ENCODE measurements at places on chromosomes 4 and X.

DNA sequence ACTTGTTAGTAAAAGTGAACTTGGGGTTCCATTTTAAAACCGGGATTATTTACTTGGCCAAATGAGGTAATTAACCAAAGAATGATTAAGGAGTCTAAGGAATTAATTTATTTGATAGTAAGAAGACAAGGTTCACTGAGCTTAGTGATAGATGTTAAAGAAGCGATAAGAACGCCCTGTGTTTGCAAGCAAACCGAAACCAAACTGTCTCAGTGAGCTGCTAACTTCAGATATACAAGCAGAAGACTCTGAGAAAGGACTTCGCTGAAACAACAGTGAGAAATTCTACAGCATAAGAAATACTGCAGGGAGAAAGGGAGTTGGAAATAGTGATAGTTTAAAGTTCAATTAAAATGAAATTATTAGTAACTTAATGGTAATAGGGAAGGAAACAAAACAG lies 37.6 kb upstream of the SHISA3 start:
- no peak overlapping the region for H3K27ac ChIP-seq
- peaks cover 3% of the 10 kb centered on the region for H3K4me1 ChIP-seq
- no peaks in the 10 kb centered on the region for H3K27me3 ChIP-seq
- H3K36me3 ChIP-seq: peaks cover 6% of the 10 kb centered on the region

DNA sequence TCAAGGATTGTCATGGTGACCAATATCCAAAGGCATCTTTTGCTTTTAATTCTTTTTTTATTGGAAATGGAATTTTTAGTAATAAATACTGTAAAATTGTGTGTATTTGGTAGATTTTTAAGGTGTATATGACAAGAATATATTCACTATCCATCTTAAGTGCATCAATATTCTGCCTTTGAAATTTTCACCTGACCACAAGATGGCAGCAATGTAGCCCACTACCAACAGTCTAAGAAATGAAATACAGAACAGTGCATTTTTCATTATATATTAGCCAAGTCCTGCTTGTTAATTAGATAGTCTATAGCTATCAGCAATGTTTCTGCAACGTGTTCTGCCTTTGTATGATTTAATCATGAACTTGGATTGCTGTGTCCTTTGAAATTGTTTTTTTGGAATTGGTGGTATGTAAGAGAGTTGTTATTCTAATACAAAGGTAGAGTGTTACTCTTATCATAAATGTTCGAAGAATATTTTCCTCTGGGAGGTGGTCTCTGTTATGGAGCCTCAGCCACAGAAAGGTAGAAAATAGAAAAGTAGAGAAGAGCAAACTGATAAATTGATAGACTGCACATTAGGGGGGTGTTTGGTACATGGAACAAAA lies 38.2 kb downstream of the HPGDS start:
- no peaks in the 10 kb centered on the region for H3K36me3 ChIP-seq
- H3K27ac ChIP-seq: no peak overlapping the region
- H3K4me1 ChIP-seq: no peaks in the 10 kb centered on the region
- DNase-seq: no peak

- peaks cover 3% of the 10 kb centered on the region for H3K4me1 ChIP-seq
- H3K27ac ChIP-seq: no peak overlapping the region
- H3K36me3 ChIP-seq: no peaks in the 10 kb centered on the region
- H3K27me3 ChIP-seq: no peaks in the 10 kb centered on the region
Observed at GRCh38 chr4:103307453-103308247, 109.5 kb upstream of the CENPE start.

DNA sequence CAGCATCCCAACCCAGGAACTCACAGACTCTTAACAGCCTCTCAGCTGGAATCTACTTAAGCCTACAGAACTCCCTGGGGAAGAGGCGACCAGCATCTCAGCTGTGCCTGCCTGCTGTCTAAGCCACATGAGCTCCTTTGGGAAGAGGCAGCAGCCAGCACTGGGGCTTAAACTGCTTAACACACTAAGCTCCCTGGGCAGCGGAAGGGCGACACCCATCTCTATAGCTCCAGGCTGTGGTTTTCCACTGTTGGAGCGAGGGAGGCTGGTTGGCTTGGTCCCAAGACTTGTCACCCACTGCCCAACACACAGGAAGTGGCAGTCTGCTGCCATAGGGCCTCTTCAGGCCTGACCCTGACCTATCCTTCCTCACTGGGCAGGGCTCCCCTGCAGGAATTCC lies 1544.1 kb upstream of the ADGRL3 start:
- H3K27me3 ChIP-seq: no peaks in the 10 kb centered on the region
- H3K36me3 ChIP-seq: peaks cover 1% of the 10 kb centered on the region
- no peak overlapping the region for H3K4me3 ChIP-seq
- DNase-seq: peak; percentile 29

DNA sequence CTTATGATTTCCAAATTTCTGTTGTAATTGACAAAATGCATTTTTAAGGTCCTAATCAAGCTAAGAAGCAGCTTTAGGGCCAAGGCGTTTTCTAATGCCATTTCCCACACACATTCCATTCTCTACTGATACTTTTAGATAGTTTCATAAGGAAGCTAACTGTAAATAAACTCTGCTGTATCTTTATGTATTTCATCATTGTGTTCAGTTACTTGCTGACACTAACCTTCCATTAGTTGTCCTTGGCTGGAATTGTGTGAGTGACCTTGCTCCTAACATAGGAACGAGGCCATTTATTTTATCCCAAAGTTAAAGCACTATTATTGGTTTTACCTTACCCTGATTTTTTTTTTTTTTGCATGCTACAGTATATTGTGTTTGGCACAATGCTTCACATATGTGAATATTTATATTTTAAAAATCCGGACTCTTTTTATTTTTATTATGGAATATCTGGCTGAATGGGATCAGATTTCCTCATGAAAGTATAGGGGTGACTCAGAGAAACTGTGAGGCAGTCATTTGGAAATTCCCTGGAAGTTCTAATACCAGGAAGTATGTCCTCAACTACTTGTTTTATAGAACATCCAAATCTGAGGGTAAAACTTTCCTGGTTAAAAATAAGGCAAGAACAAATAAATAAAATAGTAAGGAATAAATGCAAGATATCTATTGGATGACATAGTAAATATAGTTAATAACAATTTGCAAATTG lies 62.7 kb upstream of the SORBS2 start:
- H3K27ac ChIP-seq: no peak overlapping the region
- H3K4me3 ChIP-seq: no peak overlapping the region
- H3K4me1 ChIP-seq: no peaks in the 10 kb centered on the region
- no peak for DNase-seq
